ENCODE measurements at places on chromosomes 7 and 10.
A peak's percentile ranks its signal among the peaks of the same experiment; 100 is the strongest.

GRCh38 chr10:33759191-33759590 lies 424.7 kb upstream of the NRP1 start:
- DNase-seq: no peak

DNA sequence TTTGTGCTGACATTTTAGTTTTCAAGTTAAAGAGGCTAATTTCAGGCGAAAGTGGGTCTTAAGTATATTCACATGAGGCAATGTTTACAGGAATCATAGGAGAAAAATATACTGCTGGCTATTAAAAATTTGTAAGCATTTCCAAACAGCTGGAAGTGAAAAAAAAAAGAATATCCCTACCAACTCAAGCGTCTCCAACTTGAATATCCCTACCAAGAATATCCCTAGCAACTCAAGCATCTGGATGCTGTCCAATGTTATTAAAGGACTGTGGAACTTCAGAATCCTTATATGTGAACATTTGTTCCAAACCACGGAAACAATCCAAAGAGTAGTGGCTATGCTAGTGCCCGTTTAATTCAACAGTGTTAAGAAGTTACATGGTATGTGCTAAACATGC lies 1303.0 kb downstream of the GATA3 start:
- no peak for DNase-seq

- DNase-seq: no peak
Measured at GRCh38 chr7:111380945-111381344, 181.3 kb downstream of the IMMP2L start.

- DNase-seq: peak; percentile 29
Measured at GRCh38 chr7:143205560-143206293, 16.1 kb upstream of the TAS2R40 start.

GRCh38 chr7:91941450-91941849 lies 788 bp downstream of the AKAP9 start:
- peak; percentile 52 for DNase-seq

GRCh38 chr7:2938514-2939192 lies 94.5 kb upstream of the GNA12 start:
- peak; percentile 1 for DNase-seq

GRCh38 chr7:46716926-46717325 lies 795.9 kb upstream of the IGFBP3 start:
- DNase-seq: no peak

GRCh38 chr10:126160971-126161630 lies 227.2 kb downstream of the ADAM12 start:
- DNase-seq: no peak

DNA sequence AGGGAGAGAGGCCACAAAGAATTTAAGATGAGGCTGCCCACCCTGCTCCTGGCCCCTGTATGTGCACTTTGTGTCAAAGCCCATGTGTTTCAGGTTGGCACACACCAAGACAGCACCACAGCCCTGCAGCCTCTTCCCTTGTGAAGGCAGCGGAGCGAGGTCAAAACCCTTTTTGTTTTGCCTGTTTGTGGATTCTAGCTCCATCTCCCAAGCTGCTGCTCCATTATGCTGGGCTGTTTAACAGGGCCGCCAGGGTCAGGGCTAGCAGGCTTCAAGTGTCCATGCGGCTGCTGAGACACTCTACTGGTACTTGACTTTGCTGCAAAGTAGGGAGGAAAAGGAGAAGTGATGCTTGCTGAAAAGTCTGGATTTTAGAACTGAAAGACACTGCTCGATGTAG lies 142.3 kb upstream of the EFCAB10 start:
- DNase-seq: no peak

- no peak for DNase-seq
Measured at GRCh38 chr7:108246227-108246837, 116.2 kb upstream of the LAMB4 start.

Data from CD4-positive, alpha-beta T cell treated with Interleukin-17A for 4 hours (primary cell).